ENCODE measurements at places on chromosomes 7 and 10. TPM values are rescaled to one million over a fixed set of nuclear protein-coding genes. Genes with fewer than 3 reads are reported as not detected.

Gene ATG9B
- 0.37 TPM for total RNA-seq

Gene WDR11
- total RNA-seq, result 58.5 TPM

Gene NKX1-2
- not detected for total RNA-seq

Gene MEOX2
- 0.37 TPM for total RNA-seq

Measured in smooth muscle cell of bladder (primary cell).